NCI-H82 (cell line): ENCODE measurements at places on chromosomes 6 and 20.

- no peak for DNase-seq
These were observed 67.7 kb downstream of the PYGB start for GRCh38 chr20:25315418-25316210.

GRCh38 chr20:18585134-18585533, 2.7 kb upstream of the DTD1 start:
- no peak for DNase-seq

DNA sequence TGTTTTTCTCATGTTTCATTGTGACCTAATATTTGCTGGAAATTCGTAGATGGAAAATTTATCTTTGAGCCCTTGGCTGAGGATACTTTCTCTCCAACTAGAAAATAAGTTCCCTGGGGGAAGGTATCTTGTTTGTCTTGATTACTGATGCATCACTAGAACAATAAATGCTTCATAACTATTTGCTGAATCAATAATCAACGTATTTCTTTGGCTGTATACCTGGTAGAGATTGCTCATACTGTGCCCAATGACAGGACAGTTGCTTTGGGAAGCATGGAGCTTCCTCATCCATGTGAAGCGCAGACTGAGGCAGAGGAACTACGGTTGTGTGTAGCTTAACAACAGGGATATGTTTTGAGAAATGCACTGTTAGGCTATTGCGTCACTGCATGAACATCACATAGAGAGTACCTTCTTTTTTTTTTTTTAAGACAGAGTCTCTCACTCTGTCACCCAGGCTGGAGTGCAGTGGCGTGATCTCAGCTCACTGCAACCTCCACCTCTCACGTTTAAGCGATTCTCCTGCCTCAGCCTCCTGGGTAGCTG, 34.2 kb upstream of the RPN2 start:
- DNase-seq = no peak

DNA sequence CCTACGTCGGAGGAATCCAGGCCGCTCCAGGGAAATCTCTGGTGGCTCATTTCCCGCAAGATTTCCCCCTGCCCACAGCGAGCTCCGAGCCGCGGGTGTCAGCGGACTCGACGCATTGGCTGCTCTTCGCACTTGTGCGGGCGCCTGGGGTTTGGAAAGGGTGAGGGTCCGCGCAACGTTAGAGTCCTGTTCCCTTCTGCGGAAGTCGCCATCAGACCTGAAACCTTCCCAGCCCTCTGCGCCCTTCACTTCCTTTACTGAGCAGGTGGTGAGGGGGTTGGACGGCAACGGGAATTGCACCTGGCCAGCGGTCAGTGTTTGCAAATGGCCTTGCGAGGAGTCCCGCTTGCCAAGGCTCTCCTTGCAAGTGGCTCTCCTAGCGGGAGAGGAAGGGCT, 8.4 kb downstream of the PAX1 start:
- no peak for DNase-seq

- DNase-seq = no peak
These were observed 51.5 kb downstream of the PTPRT start for GRCh38 chr20:43138061-43138770.

- no peak for DNase-seq
These were observed 105.1 kb downstream of the NKAIN2 start for GRCh38 chr6:123908797-123909196.

DNA sequence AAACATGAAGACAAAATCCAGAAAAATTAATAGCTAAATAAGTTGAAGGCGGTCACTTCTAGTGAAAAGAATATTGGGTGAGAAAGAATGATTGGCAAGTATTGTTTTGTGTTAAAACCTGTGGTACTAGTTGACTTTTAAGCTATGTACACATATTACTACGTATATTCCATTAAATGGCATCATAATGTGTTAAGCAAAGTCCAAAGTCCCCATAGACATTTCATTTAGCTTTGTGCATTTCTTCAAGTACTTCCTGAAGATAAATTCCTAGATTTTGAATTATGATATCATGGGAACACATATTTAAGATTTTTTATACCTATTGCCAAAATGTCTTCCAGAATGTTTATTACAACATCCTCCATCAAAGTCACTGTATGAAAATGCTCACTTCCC, 272.7 kb upstream of the IRAK1BP1 start:
- no peak for DNase-seq

GRCh38 chr6:95094751-95095663, 482.3 kb upstream of the MANEA start:
- DNase-seq = no peak

- no peak for DNase-seq
These were observed 26.3 kb downstream of the LHFPL5 start for GRCh38 chr6:35831257-35832007.

- DNase-seq = no peak
These were observed 95.6 kb downstream of the CTNNBL1 start for GRCh38 chr20:37789408-37789807.

GRCh38 chr6:165807249-165807960, 144.4 kb upstream of the PDE10A start:
- no peak for DNase-seq

DNA sequence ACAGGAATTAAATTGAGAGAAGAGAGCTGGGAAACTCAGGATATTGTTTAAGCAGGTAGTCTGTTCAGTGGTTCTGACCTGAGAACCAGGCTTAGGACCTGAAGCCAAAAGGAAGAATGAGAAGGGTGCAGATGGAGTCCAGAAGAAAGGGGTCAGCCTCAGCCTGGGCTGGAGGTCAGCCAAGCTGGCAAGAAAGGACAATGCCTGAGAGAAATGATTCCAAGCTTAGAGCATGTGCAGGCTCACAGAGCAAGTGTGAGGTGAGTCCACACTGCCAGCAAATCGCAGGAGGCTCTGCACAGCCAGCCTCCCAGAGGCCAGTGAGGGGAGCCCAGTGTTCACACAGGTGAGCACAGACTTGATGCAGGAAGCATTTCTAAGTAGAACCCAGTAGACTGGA, 47.3 kb downstream of the DAAM2 start:
- DNase-seq = no peak

- no peak for DNase-seq
These were observed 1.0 kb downstream of the LZTS3 start for GRCh38 chr20:3172126-3172932.

DNA sequence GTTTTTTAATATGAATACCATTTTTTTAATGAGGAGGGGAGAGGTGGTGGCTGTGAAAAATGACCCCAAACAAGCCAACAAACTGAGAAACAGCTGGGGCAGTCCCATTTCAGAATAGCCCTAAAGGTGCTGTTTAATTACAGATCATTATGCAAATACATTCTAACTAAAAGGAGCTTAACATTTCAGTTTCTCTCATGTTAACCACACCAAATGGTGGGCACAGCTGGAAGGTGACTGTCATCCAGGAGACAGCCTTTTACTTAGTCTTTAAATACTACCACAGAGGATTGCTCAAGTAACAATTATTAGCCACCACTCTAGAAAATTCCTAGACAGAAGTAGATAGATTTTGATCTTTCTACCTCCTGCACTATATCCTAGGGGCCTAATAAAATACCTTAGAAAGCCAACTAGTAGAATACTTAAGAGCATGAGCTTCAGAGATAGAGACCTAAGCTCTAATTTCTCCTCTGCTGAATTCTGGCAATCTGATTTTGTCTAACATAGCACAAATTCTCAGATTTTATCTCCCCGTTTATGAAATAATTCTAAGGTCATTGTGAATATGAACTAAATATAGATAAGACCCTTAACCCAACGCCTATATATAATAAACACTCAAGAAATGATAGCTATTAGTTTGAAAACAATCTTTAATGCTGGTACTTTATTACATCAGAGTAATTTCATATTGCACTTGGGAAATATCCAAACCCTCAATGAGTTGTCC, 615.1 kb upstream of the NRSN1 start:
- peak; percentile 10 for DNase-seq

GRCh38 chr6:11556309-11556708, 18.8 kb downstream of the TMEM170B start:
- DNase-seq = no peak

DNA sequence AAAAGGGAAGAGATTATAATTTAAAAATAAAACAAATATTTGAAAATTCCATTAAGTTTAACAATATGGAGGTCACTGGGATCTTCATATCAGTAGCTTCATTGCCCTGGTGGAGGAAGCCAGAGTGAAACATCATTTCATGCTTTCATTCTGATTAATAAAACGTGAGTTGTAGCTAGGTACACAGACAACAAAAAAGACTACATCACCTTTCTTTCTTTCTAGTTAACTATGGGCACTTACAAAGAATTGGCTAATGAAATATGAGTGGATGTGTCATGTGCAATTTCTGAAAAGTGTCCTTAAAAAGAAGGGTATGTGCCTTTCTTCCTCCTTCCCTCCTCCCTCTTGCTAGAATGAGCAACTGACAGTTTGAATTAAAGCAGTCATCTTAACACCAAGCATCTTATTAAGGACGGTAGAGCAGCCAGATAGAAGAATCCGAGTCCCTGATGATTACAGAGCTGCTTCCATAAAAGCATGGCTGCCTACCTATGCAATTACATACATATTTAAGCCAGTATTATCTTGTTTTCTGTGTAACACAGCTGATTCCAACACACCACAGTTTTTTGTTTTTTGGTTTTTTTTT, 3.4 kb downstream of the SERAC1 start:
- no peak for DNase-seq
